NCI-H460 (cell line): ENCODE measurements at places on chromosomes 1 and 21.
A peak's percentile ranks its signal among the peaks of the same experiment; 100 is the strongest.

GRCh38 chr1:24909388-24909898 is 20.6 kb downstream of the RUNX3 start:
- peak; percentile 61 for DNase-seq

GRCh38 chr1:40740039-40740996 is 43.3 kb upstream of the KCNQ4 start:
- no peak for DNase-seq

DNA sequence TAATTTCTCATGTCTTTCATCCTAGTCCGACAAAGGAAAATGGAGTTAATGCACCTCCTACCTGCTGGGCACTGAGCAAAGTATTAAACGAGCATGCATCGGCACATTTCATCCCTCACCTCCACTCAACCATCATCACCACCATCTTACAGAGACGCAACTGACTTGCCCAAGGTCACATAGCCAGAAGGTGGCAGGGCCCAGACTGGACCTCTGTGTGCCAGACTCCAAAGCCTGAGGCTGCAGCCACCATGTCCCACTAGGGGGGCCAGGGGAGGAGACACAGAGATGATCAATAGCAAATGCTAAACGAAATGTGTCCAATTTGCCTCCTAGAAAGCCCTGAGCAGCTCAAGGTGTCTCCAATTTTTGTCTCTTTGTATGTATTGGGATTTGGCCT is 163.7 kb upstream of the EDN2 start:
- DNase-seq = no peak

DNA sequence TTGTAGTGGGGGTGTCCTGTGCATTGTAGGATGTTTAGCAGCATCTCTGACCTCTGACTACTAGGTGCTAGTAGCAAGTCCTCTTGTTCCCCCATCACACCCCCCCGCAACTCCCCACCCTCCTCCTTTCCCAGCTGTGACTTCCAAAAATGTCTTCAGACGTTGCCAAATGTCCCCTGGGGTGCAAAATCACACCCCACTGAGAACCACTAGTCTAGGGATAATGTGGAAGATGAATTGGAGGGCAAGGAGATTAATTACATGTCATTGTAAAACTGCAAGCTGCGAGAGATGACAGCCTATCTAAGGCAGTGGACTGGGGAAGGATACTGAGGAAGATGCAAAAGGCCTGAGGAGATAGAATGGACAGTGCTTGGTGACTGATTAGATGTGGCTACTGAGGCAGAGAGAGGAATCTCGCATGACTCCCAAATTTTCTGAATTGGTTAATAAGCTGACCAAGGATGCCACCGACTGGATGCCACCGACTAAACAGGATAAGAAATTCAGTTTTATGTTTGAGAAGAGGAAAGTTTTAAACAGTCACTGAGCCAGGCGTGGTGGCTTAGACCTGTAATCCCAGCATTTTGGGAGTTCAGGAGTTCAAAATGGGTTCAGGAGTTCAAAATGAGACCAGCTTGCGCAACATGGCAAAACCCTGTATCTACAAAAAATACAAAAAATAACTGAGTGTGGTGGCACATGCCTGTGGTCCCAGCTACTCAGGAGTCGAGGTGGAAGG is 3.1 kb upstream of the JAK1 start:
- DNase-seq = no peak

GRCh38 chr1:183871601-183872000 is 66.7 kb downstream of the RGL1 start:
- no peak for DNase-seq

DNA sequence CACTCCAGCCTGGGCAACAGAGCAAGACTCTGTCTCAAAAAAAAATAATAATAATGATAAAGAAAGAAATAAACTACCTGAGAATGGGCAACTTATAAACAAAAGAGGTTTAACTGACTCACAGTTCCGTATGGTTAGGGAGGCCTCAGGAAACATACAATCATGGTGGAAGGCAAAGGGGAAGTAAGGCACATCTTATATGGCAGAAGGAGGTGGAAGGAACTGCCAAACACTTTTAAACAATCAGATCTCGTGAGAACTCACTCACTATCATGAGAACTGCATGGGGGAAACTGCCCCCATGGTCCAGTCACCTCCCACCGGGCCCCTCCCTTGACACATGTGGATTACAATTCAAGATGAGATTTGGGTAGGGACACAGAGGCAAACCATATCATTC is 6.3 kb upstream of the EGLN1 start:
- DNase-seq = no peak

GRCh38 chr1:43253173-43253572 is 16.6 kb upstream of the TMEM125 start:
- no peak for DNase-seq

- DNase-seq = no peak
Measured at GRCh38 chr1:15956150-15956549, 19.8 kb downstream of the ZBTB17 start.

DNA sequence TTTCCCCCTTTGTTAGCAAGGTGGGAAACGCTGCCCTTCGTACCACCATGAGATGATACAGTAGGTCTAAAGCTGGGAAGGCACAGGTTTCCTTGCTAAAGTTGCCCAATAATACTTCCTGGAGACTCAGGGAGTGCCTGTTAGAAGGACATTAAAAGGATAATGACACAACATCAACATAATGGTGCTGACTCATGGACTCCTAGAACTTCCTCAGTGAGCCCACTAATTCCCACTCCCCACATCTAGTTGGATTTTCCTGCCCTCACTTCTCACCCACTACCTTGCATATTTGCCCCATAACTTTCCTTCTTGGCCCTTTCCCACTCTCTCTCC is 17.5 kb downstream of the CFAP45 start:
- DNase-seq = no peak

- no peak for DNase-seq
Measured at GRCh38 chr1:30822966-30823581, 65.5 kb upstream of the LAPTM5 start.

GRCh38 chr1:55064071-55064581 is 24.8 kb downstream of the PCSK9 start:
- peak; percentile 22 for DNase-seq

GRCh38 chr1:188706742-188707141 is 1770.9 kb downstream of the BRINP3 start:
- peak; percentile 90 for DNase-seq

DNA sequence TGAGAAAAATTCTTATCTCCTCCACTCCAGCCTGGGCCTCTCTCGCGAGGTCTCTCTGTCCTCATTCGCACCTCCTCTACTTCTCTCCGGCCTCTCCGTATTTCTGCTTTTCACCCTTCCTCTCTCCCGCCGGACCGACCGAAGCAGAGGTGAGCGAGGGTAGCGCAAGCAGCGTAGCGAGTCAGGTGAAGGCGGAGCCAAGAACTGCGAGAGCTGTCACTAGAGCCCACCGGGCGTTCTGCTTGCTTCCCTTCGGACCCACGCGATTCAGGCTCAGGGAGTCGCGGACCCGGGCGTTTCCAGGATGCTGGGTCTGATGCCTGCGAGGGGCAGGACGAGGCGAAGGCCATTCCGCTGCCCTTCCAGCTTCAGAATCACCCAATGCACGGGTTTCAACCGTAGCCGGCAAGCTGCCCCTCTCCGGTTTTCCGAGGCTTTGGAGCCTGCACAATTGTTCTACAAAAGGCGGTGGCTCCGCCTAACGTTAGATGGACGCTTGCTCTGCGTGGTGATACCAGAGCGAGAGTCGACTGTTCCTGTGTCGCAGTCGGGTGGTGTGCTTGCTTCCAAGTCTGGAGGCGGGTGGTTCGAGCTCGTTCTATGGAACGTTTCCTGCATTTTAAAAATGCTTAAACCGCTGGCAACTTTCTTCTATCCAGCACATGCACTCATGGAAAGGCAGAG is 310.2 kb downstream of the FAM72C start:
- no peak for DNase-seq

GRCh38 chr1:112715264-112716053 is at the start of gene PPM1J:
Gene PPM1J, minus strand, starts transcription at chr1:112715332. Its CDS starts 31 bp downstream, at chr1:112715301.
- peak; percentile 83 for DNase-seq

DNA sequence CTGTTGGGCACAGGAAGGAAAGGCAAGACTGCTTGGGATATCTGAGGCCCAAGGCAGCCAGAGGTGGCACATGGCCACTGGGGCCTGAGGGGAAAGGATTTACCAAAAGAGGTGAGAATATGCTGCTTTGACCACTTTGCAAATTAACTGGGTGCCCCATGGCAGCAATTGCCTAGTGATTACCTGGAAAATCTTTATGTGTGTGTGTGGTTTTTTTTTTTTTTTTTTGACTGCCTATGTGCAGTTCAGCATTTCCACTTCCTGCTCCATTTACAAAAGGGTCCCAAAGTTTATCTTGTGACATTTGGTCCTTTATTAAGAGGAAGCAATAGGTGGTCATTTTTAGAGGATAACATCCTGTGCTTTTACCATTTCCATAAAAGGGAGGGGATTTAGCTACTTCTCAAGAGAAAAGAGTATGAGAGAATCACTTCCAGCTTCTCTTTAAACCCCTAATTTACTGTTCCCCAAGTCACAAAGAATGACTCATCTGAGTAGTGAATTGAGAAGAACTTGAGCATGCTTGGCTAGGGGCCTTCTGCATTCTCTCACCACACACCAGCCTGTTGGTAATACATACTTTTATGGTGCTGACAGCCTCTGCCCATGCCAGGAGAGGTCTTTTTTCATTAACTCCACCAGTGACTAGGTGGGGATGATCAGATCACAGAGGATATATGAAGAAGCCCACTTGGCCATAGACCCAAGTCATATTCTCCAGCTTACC is 52.1 kb downstream of the SYDE2 start:
- no peak for DNase-seq

DNA sequence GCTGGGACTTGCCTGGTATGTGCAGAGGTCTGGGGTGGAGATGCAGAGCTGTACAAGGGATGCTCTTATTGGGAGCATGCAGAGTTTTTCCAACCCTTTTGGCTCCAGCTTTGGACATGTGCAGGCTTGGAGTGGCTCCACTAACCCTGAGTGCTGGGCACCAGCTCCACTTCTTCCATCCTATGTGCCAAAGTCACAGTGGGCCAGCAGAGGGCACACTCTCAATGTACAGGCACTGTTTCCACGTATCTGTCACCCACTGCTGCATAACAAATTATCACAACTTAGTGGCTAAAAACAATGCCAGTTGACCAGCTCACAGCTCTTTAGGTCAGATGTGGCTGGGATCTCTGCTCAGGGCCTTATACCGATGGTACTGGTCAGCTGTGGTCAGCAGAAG is 631.8 kb downstream of the AJAP1 start:
- no peak for DNase-seq

- DNase-seq = no peak
Measured at GRCh38 chr1:40423264-40423642, 27.0 kb upstream of the ZFP69B start.

DNA sequence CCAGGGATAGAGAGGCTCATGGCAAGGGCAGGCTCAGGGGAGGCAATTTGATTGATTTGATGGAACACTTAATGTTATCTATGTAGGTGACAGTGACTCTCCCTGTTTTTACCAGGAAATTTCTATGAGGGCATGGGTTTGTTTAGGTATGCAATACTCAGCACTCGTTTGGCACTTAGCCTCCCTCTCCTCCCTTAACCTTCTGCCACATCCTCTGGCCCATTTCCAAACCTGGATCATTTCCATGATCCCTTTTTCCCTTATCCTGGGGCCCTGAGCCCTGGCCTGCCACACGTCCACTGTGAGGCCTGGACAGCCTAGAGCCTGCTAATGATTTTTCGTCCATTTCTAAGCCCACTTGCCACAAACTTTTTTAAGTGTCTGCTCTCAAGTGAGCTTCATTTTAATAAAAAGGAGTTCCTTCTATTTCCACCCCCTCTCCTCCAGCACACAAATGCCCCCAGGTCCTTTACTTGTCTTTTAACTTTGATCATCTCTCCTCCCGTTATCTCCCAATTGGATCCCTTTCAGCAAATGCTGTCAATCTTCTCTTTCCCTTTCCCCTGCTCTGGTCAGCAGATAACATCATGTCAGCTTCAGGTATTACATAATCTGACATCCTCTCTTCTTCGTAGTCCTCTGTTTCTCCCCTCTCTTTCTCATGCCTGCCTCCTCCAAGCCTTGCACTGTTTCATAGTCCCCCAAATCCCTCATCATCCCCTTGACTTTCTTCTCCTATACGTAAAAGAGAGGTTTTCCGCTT is 37.8 kb upstream of the GADD45A start:
- no peak for DNase-seq

DNA sequence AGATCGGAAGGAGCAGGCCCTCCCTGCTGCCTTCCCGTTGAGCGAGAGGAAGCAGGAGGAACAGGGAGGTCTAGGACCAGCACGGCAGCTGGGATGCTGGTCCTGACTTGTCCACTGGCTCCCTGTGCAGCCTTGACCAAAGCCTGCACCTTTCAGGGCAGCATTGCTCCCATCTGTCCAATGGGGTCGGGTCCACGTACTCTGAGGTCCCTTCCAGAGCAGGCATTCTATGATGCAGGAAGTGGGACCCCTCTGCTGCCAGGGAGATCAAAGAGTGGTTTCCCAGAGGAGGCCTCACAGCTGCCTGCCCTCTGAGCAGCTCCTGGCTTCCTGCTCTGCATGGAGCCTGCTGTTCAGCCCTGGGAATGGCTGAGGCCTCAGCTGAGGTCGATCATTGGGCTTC is 21.7 kb upstream of the ZNF362 start:
- DNase-seq = no peak

DNA sequence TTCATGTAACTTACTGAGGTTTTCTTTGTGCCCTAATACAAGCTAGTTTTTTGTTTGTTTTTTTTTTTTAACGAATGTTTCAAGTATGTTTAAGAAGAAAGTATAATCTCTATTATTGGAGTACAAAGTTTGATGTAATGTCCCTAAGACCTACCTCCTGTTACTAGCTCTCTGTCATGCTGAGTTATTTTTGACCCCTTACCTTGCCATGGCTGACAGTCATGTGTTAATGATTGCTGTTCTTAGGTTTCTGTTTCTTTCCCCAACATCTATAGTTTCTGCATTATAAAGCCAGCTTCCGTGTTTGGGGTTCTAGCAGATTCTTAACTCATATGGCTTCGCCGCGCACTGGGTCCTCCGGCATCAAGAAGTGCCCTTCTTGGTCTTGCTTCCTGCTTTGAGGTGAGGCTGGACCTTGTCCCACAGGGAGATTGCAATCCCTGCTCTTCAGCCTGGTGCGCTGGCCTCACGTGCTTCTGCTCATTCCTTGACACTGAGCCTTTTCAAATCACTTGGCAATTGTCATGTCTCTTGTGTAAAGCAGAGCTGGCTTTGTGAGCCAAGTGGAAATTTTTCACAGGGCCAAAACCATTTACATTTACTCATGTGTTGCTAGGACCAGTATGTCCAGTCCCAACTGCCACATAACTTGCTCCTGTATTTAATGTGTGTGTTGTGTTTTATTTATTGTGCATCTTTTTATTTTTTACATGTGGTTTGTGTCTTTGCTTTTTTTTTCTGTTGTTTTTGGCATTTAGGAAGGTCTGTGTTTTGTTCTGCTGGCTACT is 135.0 kb upstream of the COL6A1 start:
- DNase-seq = no peak

DNA sequence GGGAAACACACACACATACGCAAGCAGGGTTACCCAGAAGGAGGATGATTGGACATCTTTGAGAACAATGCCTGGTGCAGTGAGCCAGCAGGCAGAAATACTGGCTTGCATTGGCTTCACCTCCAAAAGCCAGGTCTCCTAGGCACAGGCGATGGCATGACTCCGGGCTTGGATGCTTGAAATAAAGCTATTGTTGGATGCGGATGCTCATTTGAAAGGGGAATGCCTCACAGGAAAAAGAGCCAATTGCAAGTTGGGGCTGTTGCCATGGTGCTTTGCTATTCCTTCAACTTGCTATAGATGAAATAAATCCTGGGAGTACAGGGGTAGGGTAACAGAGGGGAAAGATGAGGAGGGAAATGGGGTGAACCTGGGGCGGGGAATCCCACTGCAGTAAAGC is 180.7 kb upstream of the SGIP1 start:
- DNase-seq = no peak

GRCh38 chr1:219520241-219520640 is 92.7 kb downstream of the ZC3H11B start:
- no peak for DNase-seq
